GM23248 (cell line): ENCODE measurements at places on chromosomes 2 and 18. TPM values are rescaled to one million over a fixed set of nuclear protein-coding genes. Genes with fewer than 3 reads are reported as not detected.

GRCh38 chr2:50396298-50396631 is 635.7 kb downstream of the NRXN1 start:
- no peak for DNase-seq

The ANKRD23 gene
- polyA plus RNA-seq: 0.95 and 1.4 TPM in 2 replicates

DNA sequence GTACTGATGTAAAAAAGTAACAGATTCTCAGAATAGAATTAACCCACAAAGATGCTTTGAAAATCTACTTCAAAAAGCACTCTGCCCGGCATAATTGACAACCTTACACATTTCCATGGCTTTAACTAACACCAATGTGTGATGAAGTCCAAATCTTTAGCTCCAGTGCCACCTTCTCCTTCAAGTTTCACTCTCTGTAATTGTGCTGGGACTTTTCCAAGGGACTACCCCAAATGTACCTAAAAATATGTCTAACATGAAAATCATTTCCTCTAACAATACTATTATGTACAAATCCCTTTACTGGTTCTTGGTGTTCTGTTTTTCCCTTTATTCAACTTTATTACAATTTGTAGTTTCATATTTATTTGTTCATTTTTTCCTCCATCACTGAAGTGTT is 20.6 kb upstream of the UBE2E3 start:
- no peak for DNase-seq

DNA sequence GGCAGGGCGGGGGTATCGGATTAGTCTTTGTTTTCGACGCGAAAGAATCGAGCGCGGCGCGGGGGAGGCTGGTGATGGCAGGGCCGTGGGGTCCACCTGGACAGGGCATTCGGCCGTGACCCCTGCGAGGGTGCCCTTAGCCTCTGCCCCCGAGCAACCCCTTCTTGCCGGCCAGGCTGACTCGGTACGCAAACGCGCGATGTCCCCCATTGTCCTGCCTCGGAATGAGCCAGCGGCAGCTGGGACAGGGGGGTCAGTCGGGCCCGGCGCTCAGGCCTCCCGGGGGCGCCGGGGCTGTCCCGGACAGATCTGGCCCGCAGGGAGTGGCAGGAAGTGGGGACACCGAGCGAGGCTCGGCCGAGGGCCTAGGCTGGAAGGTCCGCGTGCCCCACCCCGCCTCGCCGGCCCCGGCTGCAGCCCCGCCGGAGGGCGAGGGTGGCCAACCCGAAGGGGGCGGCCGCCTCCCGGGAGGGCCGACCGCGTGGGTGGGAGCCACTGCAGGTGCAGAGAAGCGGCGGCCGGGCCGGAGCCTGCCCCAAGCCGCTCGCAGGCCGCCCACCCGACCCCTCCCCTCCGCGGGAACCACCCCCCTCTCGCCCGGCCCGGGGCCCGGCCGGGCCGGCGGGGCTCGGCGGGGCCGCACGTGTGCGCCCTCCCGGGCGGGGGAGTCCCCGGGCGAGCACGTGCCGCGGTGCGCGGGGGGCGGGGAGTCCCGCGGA is at the start of gene TET3:
Gene TET3, plus strand, starts transcription at position 708 of the 719 bp plus-strand sequence. CDS start 1,494 bp downstream, outside the sequence.
- DNase-seq: peak; percentile 57

The KIF5C gene
- 0.19 and 0.22 TPM in 2 replicates for polyA plus RNA-seq

The MRPL30 gene
- 22.6 and 22.8 TPM in 2 replicates for polyA plus RNA-seq

DNA sequence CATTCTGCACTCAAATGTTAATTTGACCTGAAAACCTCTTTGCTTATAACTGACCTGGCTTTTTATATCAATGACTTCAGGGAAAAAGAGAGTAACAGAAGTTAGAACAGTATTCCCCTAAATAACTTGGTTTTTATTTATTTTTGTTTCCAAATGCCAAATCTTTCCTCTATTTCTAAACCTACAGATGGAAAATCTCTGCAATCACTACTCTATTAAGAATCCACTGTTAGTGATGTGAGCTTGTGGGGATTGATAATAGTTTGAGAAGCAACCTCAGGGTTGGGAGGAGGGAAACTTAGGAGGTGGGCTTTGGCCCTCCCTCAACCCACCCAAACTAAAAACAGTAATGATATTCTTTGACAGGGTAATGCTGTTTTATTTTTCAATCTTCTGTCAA is 351.8 kb downstream of the DCC start:
- no peak for DNase-seq

DNA sequence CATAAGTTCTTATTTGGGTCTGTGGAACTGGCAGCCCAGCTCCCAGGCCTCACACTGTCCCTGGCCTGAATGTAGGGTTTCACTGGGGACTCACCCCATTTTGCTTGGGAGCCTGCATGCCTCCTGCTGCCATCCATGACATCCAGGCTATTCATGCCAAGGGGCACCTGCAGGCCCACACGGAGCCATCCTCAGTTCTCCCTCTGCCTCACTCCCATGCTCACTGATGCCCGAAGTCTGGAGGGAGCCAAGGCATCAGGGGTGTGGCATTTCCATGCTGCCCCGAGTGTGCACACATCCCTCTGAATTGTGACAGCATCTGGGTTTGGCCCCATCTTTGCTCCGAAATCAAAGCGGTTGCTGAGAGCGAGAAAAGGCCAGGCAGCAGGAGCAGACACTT is 67.4 kb upstream of the ZNF804A start:
- no peak for DNase-seq

The PCARE gene
- not detected in 2 replicates for polyA plus RNA-seq

- DNase-seq: no peak
These were observed 621.1 kb upstream of the FANCL start for GRCh38 chr2:58862244-58862643.

The PAX8 gene
- 13.1 and 20.4 TPM in 2 replicates for polyA plus RNA-seq

The MAL gene
- not detected in 2 replicates for polyA plus RNA-seq

GRCh38 chr2:107107351-107107750 is 221.4 kb upstream of the ST6GAL2 start:
- no peak for DNase-seq

GRCh38 chr2:231296401-231296974 is 98.1 kb downstream of the ARMC9 start:
- no peak for DNase-seq

DNA sequence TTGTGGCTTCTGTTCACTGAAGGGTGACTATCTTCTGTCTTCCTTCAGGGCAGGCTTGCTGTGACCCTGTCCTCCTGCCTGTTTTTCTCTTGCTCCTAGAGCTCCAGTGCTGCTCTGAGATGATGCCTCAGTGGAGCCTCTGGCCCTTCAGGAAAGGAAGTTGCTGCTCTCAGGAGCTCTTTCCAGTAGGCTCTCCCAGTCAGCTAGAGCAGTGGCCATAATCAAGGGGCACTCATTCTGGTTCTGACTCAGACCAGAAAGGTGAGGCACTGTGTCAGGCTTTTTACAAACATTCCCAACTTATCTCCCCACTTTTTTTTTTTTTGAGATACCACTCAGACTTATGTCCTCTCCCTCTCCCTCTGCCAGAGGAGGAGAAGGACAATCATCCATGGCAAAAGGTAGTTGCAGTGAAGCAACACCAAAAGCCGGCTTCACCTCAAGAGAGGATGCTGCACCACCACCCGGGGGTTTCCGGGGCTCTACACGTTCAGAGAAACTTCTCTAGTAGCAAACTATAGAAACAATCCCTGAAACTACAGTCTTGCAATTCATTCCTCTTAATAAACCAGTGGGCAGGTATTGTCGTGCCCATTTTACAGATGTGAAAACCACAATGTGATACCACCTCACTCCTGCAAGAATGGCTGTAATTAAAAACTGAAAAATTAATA is 115.4 kb downstream of the ACTR3 start:
- DNase-seq: no peak

The GCG gene
- not detected in 2 replicates for polyA plus RNA-seq

DNA sequence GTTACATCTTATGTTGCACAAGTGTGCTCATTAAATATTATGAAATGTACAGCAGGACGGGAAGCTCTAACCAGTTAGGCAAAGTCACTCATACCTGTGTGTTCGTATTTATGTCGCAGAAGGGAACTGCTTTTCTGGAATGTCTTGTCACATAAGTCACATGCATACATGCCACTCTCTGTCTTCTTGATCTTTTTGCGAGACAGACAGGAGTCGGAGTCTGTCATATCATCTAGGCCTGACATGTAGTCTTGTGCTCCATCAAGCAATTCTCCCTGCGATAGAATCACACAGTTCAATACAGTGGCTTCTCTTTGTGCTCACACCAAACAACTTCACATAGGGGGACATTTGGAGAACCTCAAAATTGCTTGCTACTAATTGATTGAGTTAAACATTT is 123.6 kb downstream of the ZEB2 start:
- no peak for DNase-seq
